ENCODE measurements at places on chromosomes 4 and X.

DNA sequence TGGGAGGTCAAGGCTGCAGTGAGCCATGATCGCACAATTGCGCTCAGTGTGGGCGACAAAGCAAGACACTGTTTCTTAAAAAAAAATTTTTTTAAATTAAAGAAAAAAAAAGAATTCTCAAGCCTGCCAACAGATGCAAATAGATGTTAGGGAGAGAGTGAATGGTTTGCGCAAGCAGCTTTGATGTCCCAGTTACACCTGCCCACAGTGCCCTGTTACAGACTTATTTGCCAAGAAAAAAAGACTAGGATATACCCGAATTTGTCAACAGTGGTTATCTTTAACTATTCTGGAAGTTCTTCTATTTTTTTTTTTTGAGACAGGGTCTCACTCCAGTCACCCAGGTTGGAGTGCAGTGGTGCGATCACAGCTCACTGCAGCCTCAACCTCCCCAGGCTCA lies 44.3 kb upstream of the UGDH start:
- DNase-seq: no peak

DNA sequence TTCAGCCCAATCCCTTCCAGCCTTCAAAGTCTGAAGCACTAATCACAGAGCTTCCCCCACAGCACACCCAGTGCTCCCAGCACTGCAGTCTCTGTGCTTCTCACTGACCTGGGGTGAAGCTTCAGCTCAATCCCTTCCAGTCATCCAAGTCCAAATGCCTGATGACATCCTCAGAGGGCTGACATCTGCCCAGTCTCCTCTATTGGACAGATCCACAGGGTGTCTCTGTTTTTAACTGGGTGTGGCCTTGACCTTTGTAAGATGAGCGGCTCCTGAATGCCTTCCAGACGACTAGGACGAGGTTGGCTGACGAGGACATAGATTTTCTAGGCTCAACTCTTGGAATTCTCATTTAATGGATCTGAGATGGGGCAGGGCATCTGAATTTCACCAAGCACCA lies 7.6 kb upstream of the SLC2A9 start:
- no peak for DNase-seq

DNA sequence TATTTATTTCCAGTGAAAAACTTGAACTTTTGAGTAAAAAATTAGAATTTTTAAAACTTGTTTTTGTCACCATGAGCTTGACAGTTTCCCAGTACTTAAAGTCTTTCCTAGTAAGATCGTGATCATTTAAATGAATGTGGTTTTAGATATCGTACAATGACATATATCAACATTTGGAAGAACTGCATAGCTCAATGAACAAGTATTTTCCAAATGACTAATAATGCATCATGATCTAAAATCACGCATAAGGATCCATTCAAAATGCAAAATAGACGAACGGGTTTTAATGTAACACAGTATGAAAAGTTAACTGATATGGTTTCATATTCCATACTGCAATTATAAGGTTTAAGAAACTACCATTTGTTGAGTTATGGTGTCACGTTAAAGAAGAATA lies 4.1 kb upstream of the NDNF start:
- no peak for DNase-seq

GRCh38 chr4:66160606-66161005 lies 490.3 kb upstream of the EPHA5 start:
- DNase-seq: no peak

All from CD4-positive, alpha-beta memory T cell (primary cell).